Effector memory CD4-positive, alpha-beta T cell (primary cell): ENCODE measurements at places on chromosomes 5 and 9.

DNA sequence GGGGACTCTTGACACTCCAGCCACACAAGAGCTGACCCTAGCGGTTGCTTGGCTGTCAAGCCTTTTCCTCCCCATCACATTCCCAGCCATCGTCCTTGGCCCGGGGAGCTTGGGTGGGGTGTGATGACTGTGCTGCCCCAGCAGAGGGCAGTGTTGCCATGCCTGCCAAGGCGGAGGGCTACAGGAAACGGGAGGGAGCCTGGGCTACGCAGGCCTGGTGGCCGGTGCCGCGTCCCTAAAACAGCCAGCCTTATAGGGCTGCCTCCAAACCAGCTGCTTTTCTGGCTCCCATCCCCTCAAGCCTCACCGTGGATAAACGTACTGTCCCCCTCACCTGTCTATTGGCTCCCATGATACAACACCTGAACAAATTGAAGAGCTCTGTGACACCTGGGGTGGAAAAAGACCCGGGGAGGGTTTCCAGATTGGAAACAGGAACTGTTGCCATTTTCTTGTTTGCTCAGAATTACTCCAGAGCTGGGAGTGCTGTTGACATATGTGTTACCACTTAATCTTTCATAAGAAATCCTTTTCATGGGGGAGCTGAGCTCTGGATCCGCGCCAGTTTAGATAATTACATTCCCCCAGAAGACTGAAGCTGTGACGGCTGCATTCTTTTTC, 72.8 kb upstream of the ASTN2 start:
- H3K4me3 ChIP-seq = no peak overlapping the region
- H3K27ac ChIP-seq = no peak overlapping the region
- H3K4me1 ChIP-seq = no peaks in the 10 kb centered on the region
- no peak for DNase-seq
- H3K27me3 ChIP-seq = no peaks in the 10 kb centered on the region
- no peaks in the 10 kb centered on the region for H3K36me3 ChIP-seq

- no peaks in the 10 kb centered on the region for H3K36me3 ChIP-seq
- no peak overlapping the region for H3K4me3 ChIP-seq
- DNase-seq = no peak
- H3K27ac ChIP-seq = no peak overlapping the region
- no peaks in the 10 kb centered on the region for H3K27me3 ChIP-seq
Measured at GRCh38 chr5:6430418-6431028, 18.1 kb upstream of the UBE2QL1 start.

DNA sequence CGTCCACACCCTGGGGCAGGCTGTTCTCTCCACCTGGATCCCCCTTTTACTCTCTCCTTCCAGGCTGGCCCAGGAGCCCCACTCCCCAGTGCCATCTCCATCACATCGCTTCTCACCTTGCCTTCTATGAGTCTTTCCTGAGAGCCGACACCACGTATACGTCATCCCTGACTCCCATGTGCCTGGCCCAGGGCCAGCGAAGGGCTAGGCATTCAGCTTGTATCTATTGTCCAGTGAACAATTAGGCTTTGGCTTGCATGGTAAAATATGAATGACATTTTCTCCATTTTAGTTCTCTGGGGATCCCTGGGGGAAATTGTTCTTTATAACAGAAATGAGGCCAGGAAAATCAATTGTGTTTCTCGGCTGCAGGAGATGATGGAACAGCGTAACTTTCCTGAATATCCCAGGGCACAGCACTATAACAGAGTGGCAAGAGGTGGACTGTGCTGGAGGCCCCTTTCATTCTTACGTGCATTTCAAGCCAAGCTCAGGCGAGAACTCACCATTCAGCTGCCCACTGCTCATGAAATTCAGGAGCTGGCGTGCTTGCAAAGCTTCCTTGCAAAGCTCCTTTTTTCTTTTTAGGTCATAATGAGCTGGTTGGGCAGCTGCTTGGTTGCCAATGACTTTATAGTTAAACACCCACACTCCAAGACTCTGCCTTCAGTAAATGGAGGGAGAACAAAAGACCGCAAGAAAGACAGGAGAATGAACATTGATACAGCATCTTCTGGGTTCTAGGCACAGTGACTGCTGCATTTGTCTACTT, 37.7 kb downstream of the NSG2 start:
- H3K4me3 ChIP-seq = no peak overlapping the region
- H3K36me3 ChIP-seq = no peaks in the 10 kb centered on the region
- no peak for DNase-seq
- H3K27ac ChIP-seq = no peak overlapping the region
- H3K4me1 ChIP-seq = no peaks in the 10 kb centered on the region
- no peaks in the 10 kb centered on the region for H3K27me3 ChIP-seq

DNA sequence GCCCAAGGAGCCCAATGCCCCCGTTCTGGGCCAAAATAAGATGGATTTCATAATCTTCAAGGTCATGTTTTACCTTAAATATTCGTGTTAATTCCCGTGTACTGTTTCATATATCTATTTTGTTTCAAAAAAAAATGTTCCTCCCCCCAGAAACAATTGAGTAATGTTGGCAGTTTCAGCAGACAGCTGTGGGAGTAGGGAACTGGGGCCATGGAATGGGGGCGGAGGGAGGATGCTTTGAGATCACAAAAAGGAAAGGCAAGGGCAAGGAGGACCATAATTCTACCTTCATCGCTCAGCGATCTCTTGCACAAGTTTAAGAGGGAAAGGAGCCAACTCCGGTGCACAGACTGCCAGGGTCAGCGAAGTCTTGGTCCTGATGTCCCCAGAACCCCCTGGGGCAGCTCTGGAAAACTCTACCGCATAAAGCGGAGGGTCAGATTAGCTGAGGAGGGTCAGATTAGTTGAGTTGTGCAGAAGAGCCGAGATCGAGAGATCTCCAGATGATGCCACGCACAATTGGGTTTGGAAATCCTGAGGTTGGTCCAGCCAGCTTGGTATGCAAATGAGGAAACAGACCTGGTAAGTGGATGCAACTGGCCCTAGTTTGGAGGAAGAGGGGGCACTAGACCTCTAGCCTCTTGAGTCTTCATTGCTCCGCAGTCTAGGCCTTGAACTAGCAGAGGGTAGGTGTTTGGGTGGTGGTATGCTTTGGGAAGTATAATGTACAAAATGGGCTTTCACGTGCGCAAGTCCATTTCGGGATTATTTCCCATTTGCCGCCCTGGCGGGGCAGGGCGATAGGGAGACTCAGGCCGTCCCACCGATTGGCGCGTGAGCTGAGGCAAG, 24.0 kb downstream of the CDKN2A start:
- H3K4me3 ChIP-seq = no peak overlapping the region
- DNase-seq = no peak
- no peak overlapping the region for H3K27ac ChIP-seq
- peaks cover 18% of the 10 kb centered on the region for H3K4me1 ChIP-seq
- peaks cover 99% of the 10 kb centered on the region for H3K27me3 ChIP-seq
- H3K36me3 ChIP-seq = no peaks in the 10 kb centered on the region

- no peak for DNase-seq
- H3K4me1 ChIP-seq = peaks cover 3% of the 10 kb centered on the region
- no peaks in the 10 kb centered on the region for H3K27me3 ChIP-seq
- H3K36me3 ChIP-seq = no peaks in the 10 kb centered on the region
Measured at GRCh38 chr5:10528056-10528816, 35.6 kb upstream of the ANKRD33B start.

DNA sequence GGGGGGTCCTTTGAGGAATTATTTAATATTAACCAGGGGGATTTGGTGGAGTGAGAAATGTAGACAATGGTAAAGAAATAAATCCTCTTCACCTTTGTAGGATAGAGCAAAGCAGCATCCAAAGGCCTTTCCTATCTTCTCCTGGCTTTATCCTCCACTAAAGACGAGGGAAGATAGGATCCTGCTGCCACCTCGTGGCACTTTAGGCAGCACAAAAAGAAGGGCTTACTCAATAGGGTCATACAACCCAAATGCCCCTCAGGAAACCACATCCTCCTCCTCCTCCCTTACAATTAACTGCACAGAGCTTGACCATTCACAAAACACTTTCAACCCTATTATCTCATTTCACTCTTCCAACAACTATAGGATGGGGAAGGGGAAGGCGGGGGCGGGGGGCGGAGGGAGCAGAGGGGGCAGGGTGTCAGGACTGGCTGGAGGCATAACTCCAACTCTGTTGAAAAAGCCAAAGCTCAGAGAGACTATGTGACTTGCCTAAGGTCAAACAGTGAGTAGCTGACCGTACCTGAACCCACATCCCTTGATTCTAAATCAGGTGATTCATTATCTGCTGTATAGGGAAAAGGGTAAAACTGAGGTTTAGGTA, 45.4 kb upstream of the MYOT start:
- no peaks in the 10 kb centered on the region for H3K36me3 ChIP-seq
- no peaks in the 10 kb centered on the region for H3K27me3 ChIP-seq
- H3K4me3 ChIP-seq = no peak overlapping the region
- H3K4me1 ChIP-seq = no peaks in the 10 kb centered on the region

GRCh38 chr5:157369507-157369906, 90.5 kb upstream of the NIPAL4 start:
- no peaks in the 10 kb centered on the region for H3K27me3 ChIP-seq
- H3K4me3 ChIP-seq = no peak overlapping the region
- DNase-seq = no peak
- no peaks in the 10 kb centered on the region for H3K4me1 ChIP-seq

- no peak overlapping the region for H3K27ac ChIP-seq
- H3K27me3 ChIP-seq = no peaks in the 10 kb centered on the region
- no peaks in the 10 kb centered on the region for H3K36me3 ChIP-seq
- no peak overlapping the region for H3K4me3 ChIP-seq
- H3K4me1 ChIP-seq = no peaks in the 10 kb centered on the region
Measured at GRCh38 chr5:104452550-104452949, 890.0 kb upstream of the NUDT12 start.

GRCh38 chr5:171421331-171422262, 2.1 kb downstream of the FGF18 start:
- peaks cover 18% of the 10 kb centered on the region for H3K4me1 ChIP-seq
- no peak for DNase-seq
- H3K27ac ChIP-seq = no peak overlapping the region
- H3K36me3 ChIP-seq = no peaks in the 10 kb centered on the region
- peaks cover 17% of the 10 kb centered on the region for H3K27me3 ChIP-seq
- H3K4me3 ChIP-seq = no peak overlapping the region

DNA sequence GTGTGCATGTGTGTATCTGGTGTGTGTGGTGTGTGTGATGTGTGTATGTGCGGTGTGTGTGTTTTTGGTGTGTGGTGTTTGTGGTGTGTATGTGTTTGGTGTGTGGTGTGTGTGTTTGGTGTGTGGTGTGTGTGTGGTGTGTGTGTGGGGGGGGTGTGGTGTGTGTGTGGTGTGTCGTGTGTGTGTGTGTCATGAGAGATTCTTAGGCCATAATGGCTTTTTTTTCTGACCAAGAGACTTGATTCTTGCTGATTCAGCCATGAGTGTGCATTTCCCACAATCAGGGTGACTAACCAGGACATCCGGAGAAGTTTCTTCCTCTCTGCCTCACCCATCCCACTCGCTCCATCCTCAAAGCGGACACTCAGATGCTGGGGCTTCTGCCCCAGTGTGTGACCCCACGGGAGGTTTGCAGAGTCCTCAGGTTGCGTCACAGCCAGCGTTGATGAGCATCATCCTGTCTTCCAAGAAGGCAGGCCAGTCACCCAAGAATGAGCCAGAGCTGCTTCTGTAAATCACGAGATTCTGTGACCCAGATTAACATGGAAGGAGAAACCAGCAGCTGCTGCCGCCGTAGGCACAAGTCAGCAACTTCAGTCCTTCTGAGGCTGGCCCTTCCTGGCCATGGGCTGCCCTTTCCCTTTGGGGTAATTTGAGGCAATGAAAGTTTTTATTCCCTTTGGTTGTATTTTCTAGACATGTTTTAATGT, 12.5 kb upstream of the CTSL start:
- DNase-seq = no peak
- H3K4me3 ChIP-seq = no peak overlapping the region
- H3K36me3 ChIP-seq = no peaks in the 10 kb centered on the region
- H3K27ac ChIP-seq = no peak overlapping the region

DNA sequence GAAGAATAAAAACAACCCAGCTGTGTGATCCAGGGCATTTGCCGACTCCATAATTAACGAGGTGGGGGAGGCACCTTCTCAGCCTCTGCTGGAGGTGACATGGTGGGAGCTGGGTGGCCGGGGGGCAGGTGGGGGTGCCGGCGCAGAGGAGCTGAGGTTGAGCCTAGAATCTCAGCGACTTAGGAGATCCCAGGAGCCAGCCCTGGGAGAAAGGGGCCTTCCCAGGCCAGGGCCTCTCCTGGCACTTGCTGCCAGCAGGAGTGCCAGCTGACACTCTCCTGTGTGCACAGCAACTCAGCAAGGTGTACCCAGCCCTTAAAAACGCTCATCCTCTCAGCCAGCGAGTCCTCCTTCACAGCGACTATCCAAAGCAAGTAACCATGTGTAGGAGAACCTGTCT, 62.8 kb upstream of the FCN1 start:
- H3K4me1 ChIP-seq = no peaks in the 10 kb centered on the region
- no peak overlapping the region for H3K4me3 ChIP-seq
- no peak for DNase-seq

- no peak overlapping the region for H3K4me3 ChIP-seq
- no peaks in the 10 kb centered on the region for H3K27me3 ChIP-seq
- no peak for DNase-seq
- no peaks in the 10 kb centered on the region for H3K4me1 ChIP-seq
- H3K36me3 ChIP-seq = no peaks in the 10 kb centered on the region
- H3K27ac ChIP-seq = no peak overlapping the region
Measured at GRCh38 chr9:74666625-74667316, 169.6 kb downstream of the RORB start.

DNA sequence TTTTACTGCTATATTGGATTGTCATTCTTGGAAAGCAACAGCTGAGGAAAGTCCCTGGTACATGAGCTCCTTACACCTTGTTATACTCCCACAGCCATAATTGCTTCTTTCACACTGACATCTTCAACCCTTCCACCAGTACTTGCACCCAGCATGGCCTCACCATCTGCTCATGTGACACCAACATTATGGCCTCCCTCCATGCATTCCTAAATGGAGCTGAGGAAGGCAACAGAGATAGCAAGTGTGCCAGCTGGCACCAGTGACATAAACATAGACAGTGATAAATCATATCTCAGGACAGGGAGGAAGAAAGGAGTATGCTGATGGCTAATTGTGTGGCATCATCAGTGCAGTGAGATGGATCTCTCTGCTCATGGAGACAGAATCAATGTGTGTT, 119.5 kb downstream of the BAAT start:
- no peak overlapping the region for H3K27ac ChIP-seq
- H3K4me3 ChIP-seq = no peak overlapping the region
- H3K36me3 ChIP-seq = no peaks in the 10 kb centered on the region

DNA sequence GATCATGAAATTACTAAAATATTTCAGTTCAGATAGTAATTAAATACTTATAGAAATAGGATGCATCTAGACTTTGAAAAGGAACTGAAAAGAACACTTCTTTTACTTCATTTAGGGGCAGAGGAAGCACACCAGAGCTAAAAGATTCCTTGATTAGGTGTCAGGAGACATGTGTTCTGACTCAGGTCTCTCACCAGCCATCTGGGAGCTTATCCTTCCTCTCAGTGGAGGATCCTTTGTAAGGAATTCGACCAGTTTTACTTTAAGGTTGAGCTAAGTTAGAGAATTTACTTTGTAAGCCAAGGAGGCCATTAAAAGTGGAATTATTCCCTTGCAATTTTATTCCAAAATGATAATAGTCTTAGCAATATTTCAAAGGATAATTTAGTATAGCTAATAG, 16.7 kb downstream of the VCAN start:
- no peaks in the 10 kb centered on the region for H3K36me3 ChIP-seq
- no peak overlapping the region for H3K27ac ChIP-seq
- no peaks in the 10 kb centered on the region for H3K27me3 ChIP-seq
- no peak overlapping the region for H3K4me3 ChIP-seq
- no peak for DNase-seq
